SJCRH30 (cell line): ENCODE measurements at places on chromosomes 6 and 20.

- no peak for DNase-seq
These were observed 402 bp upstream of the TAF8 start for GRCh38 chr6:42049948-42050296.

DNA sequence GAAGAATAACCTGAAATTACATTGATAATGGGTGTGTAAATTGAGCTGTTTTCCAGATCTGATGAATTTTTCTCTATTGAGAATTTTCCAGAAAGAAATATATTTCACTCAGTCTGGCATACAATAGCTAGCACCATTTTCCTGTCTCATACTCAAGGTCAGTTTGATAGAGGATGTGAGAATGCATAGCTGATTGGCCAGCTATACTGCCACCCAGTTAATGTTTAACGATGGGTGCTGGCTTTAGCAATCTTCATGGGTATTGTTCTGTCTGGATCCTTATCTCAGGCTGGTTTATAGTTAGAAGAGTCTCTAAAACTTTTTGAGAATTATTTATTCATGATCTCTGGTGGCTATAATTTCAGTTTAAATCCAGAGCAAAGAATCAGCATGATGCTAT is 147.4 kb downstream of the HDGFL1 start:
- no peak for DNase-seq

DNA sequence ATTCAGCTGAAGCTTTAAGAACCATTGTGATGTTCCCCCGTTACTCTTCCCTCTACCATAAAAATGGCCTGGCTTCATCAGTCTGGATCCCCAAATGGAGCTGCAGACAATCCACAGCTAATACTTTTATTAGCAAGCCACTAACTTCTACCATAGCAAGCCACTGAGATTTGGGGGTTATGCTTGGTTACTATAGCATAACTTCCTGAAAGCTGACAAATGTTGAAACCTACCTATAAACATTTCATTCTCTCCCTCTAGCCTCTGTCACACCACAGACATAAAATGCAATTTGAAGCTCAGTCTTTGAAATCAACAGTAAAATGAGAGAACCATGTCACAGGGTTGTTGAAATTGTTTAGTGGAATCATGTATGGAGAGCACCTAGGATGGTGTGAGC is 3.0 kb upstream of the HTR1E start:
- no peak for DNase-seq

- no peak for DNase-seq
These were observed 59.0 kb downstream of the THEMIS start for GRCh38 chr6:127841811-127842210.

GRCh38 chr6:45012687-45013086 is 315.4 kb upstream of the RUNX2 start:
- DNase-seq, result no peak

GRCh38 chr6:167948716-167949115 is 48.8 kb upstream of the KIF25 start:
- no peak for DNase-seq

- DNase-seq, result no peak
These were observed 19.9 kb upstream of the NRN1 start for GRCh38 chr6:6026513-6027205.

GRCh38 chr6:154386848-154387717 is 30.5 kb upstream of the IPCEF1 start:
- peak; percentile 45 for DNase-seq

GRCh38 chr6:140321891-140322290 is 947.4 kb upstream of the CITED2 start:
- DNase-seq, result no peak

DNA sequence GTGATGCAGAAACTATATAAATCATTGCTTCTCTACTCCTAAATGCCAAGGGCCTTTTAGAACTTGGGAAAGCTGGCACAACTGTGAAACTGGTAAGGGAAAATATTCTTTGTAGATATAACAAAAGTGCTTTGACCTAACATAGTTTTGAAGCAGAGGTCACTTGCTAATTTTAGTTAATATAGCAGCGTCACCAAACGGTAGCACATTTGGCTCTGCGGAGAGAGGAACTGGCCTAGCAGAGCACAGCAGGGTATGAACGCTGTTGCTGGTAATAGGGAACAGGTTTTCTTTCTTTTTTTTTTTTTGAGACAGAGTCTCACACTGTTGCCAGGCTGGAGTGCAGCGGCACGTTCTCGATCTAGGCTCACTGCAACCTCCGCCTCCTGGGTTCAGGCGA is 67.4 kb downstream of the ECT2L start:
- DNase-seq, result no peak

GRCh38 chr6:80304014-80304413 is 197.5 kb downstream of the BCKDHB start:
- no peak for DNase-seq

DNA sequence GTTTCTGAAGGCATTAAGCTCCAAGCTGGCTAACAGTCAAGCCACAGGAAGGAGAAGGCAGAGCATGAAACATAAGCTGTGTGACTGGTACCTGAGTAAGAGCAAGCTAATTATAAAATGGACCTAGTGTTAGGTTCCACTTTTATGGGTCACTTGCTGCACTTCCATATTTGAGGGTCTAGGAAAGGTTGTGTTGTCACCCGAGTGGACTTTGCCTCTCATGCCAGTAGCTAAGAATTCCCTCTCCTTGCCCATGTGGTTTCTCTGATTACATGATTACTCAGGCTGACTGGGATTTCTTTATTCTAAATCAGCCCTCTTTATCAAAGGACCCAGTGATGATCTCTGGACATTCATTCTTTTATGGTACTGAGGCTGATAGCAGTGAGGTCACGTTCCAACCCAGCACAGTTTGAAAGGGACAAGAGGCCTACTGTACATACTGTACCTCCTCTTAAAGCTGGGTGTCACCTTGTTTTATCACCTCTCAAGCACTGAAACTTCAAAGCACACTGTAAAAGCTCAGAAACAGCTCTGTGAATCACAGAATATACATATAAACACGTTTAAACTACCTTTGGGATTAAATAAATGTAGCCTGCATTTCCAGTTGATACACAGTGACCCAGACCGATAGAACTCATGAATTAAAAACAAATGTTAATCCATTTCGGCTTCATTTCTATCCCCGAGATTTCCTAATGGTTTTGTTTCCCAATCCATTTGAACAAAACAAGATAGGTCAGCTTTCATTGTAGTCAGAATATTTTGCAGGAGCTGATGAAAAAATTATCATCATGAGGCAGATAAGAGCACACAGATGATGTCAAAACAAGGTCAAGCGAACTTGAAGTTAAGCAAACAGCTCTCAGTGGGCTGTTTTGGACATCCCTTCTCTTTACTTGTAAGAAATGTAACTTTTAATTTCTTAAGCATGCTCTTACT is 96.5 kb downstream of the ALDH8A1 start:
- DNase-seq, result no peak

GRCh38 chr6:136773473-136773796 is 18.8 kb downstream of the MAP3K5 start:
- DNase-seq, result no peak

- DNase-seq, result peak; percentile 11
These were observed 255.0 kb downstream of the NRN1 start for GRCh38 chr6:5751525-5752390.

- DNase-seq, result no peak
These were observed 177.9 kb downstream of the COL9A1 start for GRCh38 chr6:70124882-70125545.

- DNase-seq, result no peak
These were observed 10.9 kb upstream of the MBOAT1 start for GRCh38 chr6:20223141-20223540.

DNA sequence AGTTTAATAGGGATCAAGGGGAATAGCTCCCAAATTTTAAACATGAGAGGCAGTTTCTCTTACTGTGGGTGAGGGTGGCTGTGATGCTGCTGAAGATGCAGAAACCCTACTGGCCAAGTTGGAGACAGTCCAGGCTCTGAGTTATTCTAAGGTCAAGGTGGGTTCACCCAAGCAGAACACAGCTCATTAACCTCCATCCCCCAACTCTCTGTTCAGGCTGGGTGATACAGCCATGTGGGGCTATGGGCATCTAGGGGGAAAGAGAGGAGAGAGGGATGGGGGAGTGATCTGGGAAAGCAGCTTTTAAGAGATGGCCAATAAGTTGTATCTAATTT is 18.9 kb upstream of the TRAM2 start:
- DNase-seq, result no peak

DNA sequence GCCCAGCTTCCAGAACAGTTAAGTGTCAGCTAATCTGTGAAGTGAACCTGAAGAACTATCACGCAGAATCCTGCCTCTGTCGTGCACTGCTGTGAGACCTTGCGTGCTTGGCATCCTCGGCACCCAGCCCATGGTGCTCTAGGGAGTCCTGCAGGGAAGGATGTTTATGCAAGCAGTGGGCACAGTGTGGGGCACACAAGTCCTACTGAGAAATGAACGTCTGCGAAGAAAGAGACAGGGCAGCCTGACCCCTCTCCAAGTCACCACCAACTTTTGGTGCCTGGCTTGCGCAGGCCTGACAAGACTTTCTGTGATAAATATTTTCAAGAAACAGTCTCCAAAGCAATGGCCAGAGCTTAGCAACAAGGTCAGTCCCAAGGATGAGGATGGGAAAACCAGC is 68.0 kb downstream of the MYH7B start:
- DNase-seq, result no peak

DNA sequence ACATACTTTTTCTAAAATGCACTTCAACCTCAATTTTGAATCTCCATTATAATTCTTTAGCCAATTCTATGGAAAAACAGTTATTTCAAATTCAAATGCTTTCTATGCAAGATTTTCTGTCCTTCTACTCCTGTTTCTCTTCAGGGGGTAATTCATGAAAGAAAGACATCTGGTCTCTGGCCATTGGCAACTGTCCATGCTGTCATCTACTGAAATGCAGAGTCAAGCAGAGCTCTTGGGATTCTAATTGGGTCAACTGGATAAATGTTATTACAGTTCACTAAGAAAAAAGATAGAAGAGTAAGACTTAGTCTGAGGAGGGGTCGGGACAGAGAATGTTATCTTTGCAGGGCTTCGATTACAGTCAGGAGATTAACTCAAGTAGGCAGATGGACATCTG is 22.0 kb upstream of the BMP5 start:
- no peak for DNase-seq

GRCh38 chr6:54085541-54085940 is 25.7 kb upstream of the MLIP start:
- DNase-seq, result peak; percentile 28

GRCh38 chr6:100662264-100662663 is 197.5 kb upstream of the SIM1 start:
- no peak for DNase-seq

- no peak for DNase-seq
These were observed 29.8 kb downstream of the GFOD1 start for GRCh38 chr6:13457577-13457976.

DNA sequence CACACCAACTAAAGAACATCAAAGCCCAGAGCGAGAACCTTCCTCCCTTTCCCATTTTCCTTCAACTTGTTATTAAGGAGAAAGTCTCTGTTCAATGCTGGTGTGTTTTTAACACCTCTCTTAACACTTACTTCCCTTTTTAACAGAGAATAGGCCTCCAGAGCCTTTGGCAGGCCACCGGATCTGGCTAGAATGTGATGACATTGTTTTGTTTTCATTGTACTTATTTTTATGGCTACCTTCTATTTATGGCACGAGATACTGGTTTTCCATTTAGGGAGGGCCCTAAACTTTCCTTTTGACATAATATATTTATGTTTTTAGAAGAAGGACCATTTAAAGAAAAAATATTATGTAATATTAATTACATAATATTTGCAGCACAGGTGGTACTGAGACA is 21.6 kb downstream of the TCF15 start:
- DNase-seq, result no peak

DNA sequence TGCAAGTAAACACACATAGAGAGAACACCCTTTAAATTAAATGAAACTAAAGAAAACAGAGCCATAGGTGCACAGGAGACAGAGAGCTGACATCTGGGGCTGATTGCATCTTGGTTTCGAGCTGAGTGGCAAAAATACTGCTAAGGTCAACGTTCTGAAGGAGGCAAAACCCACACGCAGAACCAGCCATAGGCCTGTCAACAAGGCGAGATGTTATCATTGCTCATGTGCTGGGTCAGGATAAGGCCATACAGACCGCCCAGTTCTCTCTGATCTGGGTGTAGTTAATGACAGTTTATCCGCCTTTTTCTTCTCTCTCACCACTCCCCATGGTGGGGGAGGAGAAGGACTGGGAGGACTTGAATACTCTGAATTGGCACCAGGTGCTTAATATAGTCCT is 4.5 kb upstream of the FAM110A start:
- no peak for DNase-seq

- no peak for DNase-seq
These were observed 126.0 kb downstream of the ADGRB3 start for GRCh38 chr6:68760941-68761676.

- no peak for DNase-seq
These were observed 278.2 kb downstream of the TFAP2A start for GRCh38 chr6:10136636-10137035.

GRCh38 chr20:59074456-59074855 is 31.9 kb upstream of the PRELID3B start:
- DNase-seq, result no peak

DNA sequence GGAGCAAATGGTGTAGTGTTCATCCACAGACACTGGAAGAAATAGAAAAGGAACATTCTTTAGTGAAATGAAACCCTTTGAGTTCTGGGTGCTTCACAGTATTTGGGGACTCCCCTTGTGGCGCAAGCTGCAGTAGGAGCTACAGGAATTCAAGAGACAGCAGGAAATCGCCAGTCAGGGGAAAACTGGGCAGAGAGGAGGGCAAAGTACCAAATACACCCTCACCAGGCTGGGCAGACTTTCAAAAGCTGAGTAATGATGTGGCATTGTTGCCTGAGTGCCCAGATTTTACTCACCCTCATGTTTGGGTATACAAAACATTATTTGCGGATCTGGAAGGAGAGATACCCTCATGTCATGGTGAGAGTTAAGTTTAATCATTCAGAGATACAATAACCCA is 97.9 kb downstream of the SOD2 start:
- DNase-seq, result peak; percentile 44

GRCh38 chr20:20711413-20711812 is 1.0 kb downstream of the RALGAPA2 start:
- no peak for DNase-seq

- DNase-seq, result peak; percentile 42
These were observed 142.3 kb downstream of the LY86 start for GRCh38 chr6:6730831-6731230.
